Hypothalamus (tissue), 51 donors: ENCODE measurements at places on chromosomes 3 and 15.

DNA sequence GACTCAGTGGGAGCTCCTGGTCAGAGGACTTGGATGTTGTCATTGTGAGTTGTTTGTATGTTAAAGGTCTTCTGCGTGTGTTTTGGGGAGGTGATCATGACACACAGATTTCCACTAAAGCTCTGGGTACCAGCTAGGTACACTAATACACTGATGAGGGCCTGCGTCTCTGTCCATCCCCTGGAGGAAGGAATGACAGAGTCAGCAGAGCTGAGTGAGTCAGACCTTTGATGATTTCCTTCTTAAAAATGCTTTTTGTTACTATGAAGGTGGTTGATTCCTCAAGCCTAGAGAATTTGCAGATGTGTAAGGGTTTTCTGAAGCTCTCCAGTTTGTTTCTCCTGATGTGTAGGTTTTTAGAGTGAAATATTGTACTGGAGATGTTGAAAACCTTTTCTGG is 424.1 kb upstream of the TPM1 start:
- DNase-seq: no peak

- no peak for DNase-seq
Measured at GRCh38 chr3:87354398-87354797, 78.0 kb upstream of the POU1F1 start.

GRCh38 chr15:63198371-63199250 is 9.2 kb downstream of the RAB8B start:
- DNase-seq: no peak

DNA sequence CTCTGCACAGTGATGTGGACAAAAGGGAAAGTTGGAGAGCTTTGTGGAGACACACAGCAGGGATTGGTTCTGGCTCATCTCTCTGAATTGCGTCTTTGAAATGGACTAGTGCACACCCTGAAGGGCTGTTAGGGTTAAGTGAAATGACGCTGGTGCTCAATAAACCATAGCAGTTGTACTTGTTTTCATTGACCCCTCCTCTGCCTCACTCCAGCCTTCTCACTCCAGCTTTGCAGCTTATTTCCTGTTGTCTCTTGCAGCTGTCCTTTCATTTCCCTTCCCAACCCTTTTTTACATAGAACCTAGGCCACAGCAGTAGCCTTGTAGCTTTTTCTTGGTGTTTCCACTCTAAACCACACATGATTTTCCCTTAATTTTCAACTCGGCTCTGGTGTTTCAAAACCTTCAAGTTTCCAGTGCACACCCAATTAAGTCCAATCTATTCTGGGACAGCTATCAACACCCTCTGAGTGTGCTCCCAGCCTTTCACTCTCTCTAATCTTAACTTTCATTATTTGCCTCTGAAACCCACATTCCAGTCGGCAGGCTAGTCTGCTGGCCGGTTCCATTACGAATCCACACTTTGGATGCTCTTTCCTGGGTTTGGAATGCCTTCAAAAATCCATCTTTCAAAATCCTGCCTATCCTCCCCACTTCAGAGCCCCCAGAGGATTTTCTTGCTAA is 6.4 kb downstream of the C3orf52 start:
- DNase-seq: no peak

- DNase-seq: no peak
Measured at GRCh38 chr15:79099692-79100091, 9.1 kb upstream of the RASGRF1 start.

DNA sequence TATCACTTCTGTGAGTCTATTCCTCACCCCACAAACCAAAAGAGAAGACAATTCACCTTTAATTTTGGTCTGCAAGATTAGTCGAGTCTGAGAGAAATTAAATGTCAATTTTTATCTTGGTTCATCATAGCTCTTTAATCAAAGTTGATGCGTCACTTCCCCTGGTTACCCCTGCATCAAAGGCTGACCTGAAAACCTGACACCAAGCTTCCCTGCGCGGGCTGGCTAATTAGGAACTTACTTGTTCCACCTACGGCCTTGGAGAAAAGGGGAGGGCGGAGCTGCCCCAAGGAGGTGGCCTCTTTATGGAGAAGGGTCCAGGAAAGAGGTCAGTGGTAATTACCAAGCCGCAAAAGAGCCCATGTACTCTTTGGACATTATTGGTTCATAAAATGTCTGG is 218.4 kb downstream of the ARRDC4 start:
- DNase-seq: no peak

DNA sequence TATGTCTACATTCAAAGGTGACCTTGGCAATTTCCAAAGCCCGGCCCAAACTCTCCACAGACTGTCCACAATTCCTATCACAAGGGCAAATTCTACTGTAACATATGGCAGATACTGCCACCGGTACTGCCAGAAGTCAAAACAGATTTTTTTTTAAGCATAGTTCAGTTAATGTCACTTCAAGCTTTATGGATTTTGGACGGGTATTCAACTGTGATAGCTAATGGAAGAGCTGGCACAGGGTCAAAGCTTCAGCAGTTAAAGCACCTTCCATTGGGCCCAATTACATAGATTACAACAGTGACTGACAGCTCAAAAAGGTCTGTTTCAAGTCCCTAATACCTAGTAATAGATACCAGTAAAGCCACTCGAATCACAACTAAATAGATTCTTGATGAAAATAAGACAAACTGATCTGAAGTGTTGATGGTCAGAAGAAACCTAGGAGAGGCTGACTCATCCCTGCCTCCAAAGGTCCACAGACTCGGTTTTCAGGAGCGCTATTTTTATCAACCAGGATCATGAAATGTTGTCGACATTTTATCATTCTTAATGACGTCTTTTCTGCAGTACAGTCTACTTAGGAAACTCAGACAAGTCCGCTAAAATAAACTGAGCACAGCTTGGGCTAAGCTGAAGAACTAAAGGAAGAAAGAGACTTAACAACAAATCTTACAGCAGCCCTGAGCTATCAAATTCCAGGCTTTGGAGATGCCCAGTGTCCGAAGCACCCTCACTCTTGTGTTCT is 38.7 kb downstream of the ANXA2 start:
- DNase-seq: no peak

- peak; percentile 70 for DNase-seq
Measured at GRCh38 chr3:136819392-136819730, 435 bp downstream of the SLC35G2 start.

DNA sequence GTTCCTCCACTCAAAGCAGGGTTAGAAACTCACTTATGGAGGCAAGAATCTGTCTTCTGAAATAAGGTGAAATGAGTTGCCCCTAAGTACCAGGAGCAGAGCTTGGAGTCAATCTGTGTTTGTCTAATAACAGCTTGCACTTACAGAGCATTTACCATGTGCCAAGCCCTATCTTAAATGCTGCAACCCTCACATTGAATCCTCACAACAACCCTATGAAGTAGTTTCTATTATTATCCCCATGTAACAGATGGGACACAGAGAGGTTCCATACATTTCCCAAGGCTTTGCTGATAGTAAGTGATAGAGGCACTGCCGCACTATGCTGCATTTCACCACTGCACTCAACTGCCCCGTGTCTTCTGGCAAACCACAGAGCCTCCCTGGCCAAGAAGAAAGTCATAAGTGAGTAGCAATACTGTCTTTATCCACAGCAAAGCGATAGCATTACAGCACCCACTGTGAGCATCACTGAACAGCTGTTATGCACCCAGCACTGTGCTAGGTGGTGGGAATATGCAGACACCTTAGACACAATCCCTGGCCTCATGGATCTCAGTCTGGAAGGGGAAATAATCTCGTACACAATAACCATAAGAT is 141.5 kb downstream of the SSR3 start:
- no peak for DNase-seq

- DNase-seq: no peak
Measured at GRCh38 chr3:107251819-107252218, 125.4 kb upstream of the CCDC54 start.

GRCh38 chr3:71062952-71063772 is 520.4 kb downstream of the FOXP1 start:
- DNase-seq: no peak

- DNase-seq: no peak
Measured at GRCh38 chr3:125110016-125110875, 54.4 kb upstream of the HEG1 start.

DNA sequence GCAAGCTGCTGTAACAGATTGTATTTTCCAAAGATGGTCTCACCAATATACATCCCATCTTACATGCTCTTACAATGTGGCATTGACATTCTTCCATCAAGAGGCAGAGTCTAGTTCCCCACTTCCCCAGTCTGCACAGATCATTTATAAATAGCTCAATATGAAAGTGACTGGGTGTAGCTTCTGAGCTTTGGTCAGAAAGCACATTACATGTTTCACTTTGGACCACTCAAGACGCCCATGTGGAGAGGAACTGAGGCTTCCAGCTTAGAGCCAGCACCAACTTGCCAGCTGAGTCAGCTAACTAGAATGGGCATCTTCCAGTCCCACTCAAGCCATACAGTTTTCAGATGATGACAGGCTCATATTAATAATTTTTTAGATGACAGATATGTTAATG is 45.5 kb downstream of the GREM1 start:
- no peak for DNase-seq

DNA sequence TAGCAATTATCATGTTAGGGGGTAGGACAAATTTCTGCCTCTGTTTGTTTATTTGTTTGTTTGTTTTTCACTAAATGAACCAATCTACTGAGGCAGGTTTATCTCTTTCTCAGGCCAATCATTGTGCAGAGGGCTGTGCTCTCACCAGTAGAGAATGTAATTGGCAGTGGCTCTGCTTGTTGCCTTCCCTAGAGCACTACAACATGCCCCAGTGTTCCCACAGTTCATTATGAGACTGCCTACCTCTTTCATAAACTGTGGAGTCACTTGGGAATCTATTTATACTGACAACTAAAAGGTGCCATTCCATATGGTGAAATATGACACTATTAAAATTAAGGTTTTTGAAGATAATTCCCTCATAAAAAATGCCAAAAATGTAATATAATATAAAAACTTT is 196.3 kb upstream of the ALCAM start:
- peak; percentile 2 for DNase-seq

- DNase-seq: no peak
Measured at GRCh38 chr3:59968513-59969045, 918.8 kb upstream of the CFAP20DC start.

GRCh38 chr15:79283252-79284048 is 928 bp downstream of the ANKRD34C start:
- DNase-seq: no peak

DNA sequence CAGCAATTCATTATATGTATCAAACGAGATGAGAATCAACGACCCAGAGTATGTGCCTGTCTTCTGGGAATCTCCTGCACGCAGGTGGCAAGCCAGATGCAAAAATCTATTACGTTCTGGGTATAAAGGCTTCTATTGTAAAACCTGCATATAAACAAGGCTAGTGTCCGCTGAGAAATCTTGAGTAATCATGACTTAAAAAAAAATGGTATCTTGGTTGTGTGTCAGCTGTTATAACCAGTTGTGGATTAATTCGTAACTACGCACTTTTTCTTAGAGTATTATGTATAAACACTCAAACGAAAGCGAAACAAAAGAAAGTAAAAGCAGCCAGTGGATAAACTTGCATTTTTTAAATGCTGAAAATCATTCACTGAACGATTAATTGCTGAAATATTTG is 509.1 kb downstream of the RSL24D1 start:
- DNase-seq: no peak

- peak; percentile 76 for DNase-seq
Measured at GRCh38 chr3:139532976-139533375, 6.6 kb downstream of the RBP1 start.

DNA sequence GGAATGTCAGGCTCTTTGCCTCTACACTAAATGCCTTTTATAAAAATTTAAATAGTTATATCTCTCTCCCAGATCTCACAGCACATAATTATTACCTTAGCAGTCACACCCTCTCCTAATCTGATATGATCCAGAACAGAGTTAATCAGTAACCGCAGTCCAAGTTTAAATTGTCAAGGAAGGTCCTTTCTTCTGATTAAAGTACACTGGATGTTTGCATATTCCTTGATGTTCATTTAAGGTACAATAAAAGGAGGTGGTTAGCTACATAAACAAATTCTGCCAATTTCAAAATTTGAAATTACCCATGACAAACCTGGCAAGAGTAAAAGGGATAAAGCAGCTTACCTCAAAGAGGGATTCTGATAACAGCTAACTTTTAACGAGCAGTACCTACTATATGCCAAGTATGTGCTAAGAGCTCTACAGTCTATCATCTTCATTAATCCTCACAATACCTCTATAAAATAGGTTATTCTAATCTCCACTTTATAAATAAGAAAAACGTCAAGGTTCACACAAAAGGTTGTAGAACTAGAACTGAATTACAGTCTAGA is 4.3 kb downstream of the GOLIM4 start:
- DNase-seq: no peak

DNA sequence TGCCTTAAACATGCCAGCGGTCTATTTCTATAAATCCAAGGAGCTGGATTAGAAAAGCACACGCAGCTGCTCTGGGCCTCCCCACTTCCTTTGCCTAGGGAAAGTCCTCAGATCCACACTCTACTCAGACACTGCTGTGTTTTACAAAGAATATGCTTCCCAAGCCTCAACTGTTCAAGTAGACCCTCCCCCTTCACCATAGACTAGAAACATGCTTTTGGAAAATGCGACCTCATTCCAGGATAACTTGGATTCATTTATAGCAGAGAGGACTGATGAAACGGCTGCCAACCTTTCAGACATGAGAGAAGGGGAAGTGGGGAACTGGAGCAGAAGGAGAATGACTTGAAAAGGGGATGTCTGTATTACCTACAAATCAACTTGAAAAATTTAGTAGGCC is 64.0 kb downstream of the P3H2 start:
- no peak for DNase-seq

DNA sequence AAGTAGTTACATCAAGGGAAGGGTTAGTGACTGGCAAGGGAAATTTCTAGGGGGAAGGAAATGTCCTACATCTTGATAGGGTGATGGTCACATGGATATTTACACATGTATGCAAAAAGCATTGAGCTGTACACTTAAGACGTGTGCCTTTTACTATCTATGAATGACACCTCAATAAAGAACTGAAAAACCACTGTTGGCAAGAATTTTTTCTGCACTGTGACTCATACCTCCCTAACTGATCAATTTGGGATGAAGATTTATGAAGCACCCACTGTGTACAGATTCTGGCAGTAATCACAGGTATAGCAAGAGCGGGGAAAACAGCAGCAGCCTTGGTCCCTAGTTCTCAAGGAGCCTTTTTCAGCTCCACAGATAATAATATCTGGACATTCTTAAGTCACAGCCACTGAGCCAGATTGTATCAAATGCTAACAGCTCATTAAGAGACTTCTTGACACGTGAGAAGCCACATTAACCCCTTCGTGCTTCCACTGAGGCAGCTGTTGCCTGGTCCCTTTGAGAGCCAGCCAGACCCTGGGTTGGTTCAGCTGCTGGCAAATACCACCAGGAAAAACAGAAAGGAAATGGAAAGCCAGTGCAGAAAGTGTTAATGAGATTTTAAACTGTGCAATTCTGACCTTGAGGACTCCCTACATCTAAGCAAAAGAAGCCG is 32.0 kb upstream of the GALNT15 start:
- no peak for DNase-seq

GRCh38 chr3:17501745-17502144 is 240.7 kb downstream of the TBC1D5 start:
- DNase-seq: no peak

DNA sequence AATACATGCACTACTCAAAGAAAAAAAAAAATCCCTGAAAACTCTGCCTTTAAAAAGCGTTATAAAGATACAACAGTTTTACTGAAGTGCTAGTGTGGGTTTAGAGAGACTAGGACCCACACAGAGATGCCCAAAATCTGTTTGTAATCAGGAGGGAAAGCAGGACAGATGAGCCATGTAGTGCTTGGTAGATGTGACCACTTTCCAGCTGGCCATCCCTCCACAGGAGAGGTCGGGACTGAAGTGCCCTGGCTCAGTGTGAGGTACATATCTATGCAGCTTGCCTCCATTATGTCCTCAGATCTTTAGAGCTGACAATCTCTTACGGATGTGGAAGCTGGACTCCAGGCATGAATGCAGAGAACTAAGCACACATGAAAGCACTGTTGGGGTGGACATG is 57.5 kb upstream of the NANOGP8 start:
- no peak for DNase-seq
